Chondrocyte (in vitro differentiated cells): ENCODE measurements at places on chromosomes 7 and 10.

DNA sequence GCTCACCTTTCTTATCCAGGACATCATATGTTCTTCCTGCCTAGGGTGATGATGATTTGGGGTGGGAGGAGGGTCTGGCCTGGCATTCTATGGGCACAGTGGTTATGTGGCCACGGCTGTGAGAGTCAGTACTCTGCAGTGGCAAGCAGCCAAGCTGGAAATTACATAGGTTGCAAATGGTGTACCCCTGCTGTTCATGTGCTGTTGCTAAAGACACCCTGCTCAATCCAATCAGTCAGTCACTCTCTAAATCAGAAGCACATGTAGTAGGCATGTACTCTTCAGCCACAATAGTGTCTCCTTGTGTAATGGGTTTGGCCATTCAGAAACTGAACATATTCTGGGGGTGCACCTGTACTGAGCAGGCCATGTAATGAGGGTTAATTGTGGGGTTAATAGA, 449.1 kb upstream of the ANKRD30A start:
- DNase-seq: no peak

- DNase-seq: no peak
Measured at GRCh38 chr10:73406846-73407245, 7.0 kb downstream of the ANXA7 start.

- DNase-seq: no peak
Measured at GRCh38 chr7:7681936-7682329, 36.5 kb downstream of the RPA3 start.

DNA sequence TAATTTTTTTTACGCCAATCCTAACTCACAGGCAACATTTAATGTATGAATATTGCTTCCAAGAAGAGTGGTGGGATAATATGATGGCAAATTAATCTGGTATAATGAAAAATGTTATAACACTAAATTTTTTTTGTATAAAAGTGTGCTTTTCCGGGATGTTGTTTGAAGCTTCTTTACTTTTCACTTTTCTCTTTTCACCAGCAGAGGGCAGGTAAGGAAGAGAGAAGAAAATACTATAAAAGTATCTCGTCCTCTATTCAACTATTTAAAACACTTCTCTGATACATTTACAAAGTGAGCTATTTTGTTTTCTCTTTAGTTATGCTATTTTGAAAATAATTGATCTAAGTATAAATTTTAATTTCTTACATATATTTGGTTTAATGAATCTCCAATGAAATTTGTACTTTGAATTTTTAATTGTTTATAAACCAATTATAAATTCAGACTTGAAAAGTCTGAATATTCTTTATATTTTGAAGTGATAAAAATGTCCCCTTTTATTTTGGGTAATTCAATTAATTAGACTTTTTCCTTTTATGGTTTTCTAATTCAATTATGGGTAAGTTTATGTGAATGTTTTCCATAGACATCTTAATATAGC, 20.7 kb upstream of the CFTR start:
- DNase-seq: no peak

DNA sequence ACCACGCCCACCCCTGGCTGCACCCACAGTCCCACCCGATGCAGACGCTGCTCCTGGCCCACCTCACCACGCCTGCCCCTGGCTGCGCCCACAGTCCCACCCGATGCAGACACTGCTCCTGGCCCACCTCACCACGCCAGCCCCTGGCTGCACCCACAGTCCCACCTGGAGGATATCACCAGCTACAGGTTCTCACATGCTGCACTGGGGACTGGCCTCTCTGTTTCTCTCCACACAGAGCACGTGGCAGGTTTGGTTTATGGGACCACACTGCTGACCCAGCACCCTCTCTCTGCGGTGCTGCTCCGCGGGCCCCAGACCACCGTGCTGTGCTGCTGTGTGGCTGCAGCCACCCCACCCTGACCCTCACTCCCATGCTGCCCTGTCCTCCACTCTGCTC, 120.9 kb downstream of the VIPR2 start:
- DNase-seq: peak; percentile 78

GRCh38 chr10:88508796-88509195, 74.3 kb downstream of the RNLS start:
- DNase-seq: no peak

- no peak for DNase-seq
Measured at GRCh38 chr7:22730921-22731654, 4.1 kb downstream of the IL6 start.

- no peak for DNase-seq
Measured at GRCh38 chr10:11457336-11457735, 154.1 kb downstream of the USP6NL start.

- DNase-seq: no peak
Measured at GRCh38 chr10:15681076-15681475, 38.6 kb downstream of the ITGA8 start.

DNA sequence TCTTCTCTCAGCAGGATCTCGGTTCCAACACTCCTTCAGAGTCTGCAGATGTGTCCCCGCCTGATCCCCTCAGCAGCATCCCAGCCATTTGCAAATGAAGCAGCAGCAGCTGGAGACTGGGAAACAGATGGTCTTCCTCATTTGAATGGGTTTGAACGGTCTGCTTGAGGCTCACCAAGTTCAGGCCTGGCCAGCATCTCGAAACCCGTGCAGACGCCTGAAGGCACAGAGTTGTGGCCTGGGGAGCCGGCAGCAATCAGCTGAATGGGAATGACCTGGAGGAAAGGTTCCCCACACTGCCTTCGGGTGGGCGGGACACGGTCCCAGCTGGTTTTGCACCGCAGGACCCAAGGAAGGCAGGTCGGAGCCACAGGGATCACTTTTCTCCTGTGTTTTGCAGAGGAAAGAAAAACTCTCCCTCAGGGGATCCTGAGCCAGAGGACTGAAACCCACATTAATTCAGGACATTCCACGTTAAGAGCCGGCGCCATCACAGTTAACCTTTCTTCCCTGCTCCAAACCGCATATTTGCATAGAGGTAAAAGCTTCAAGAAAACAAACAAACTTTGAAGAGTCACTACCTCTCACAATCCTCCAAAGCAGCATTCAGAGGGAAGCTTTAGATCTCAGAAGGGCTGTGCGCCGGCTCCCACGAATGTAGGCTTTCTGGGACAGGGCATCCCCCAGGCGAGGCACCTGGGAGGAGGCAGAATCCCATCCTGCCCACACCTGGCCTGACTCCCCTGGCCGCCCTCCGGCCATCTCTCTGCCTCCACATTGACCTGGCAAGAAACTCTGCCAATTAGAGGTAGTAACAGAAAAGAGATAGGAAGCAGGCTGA, 17.7 kb downstream of the FGFR2 start:
- no peak for DNase-seq

DNA sequence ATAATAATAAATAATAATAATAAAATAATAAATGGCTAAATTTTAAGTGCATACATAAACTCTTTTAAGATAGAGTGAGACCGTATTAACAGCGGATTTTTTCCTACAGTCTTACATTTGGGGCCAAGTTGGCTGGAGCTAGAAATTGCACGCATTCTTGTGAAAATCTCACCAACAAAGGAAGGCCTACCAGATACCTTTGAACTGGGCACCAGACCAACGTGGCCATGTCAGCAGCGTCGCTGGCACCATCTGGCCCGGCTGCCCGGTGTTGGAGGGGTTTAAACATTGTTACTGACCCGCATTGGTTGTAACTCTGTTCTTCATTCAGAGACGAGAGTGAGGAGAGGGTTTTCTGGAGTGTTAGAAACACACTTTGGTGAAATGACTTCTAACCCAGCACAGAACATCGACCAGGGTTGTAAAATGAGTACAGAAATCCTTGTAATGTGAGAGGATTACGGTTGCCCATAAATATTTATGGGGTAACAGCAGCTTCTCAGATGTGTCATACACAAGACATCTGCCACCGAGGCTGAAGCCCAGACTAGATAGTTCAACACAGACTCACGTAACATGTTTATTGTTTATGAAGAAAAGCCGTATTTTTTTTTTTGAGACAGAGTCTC, 34.6 kb upstream of the UNCX start:
- DNase-seq: no peak

GRCh38 chr7:67604461-67605386, 608.1 kb downstream of the TYW1 start:
- DNase-seq: no peak

DNA sequence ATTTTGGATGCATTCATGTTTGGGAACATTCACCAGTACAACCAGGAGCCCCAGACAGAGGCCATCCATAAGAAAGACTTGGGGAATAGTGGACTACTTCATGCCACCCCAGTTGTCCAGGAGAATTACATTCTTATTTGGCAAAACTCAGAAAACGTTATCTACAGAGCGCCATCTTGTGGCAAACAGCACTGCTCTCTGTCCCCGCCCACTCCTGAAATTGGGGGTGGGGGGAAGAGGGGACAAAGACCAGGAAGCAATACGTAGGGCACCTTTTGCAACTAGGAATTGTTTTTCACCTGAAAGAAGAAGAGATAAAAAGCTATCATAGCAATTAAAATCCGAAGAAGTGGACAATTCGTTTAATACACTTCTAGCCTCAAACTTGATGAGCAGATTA, 134.6 kb upstream of the MGMT start:
- DNase-seq: no peak

- DNase-seq: peak; percentile 40
Measured at GRCh38 chr10:130745251-130745650, 566.3 kb downstream of the TCERG1L start.

- DNase-seq: no peak
Measured at GRCh38 chr10:130372866-130373265, 236.7 kb downstream of the GLRX3 start.

DNA sequence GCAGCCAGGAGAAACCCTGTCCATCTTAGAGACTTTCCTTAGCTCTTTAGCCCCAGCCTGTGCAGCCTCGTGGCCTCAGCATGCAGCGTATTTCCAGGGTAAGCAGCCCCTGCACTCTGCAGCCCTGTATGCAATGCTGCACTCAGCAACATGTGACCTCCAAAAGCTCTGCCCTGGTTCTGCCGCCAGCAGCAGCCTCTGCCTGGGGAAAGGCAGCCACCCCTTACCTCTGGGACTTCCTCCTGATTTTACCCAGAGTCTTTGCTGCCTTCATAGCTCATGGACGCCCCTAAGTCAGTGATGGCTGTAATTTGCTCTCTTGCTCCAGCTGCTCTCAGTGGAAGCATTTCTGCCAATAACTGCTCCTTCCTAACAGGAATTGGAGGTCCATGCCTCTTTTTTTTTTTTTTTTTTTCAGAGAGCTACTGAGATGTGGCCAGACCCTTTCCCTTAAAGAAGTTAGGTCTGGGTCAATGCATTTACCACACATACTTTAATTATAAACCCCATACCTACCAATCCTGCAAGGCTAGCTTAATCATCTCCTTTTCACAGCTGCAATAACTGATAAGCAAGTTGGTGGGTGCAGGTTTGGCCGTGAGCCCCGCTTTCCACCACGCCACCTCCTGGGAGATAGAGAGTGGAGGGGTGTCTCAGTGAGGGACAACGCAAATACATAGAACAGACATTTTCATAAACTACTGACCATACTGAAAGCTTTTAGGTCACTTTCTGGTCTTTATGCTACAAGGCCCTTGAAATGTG, 71.7 kb downstream of the RAMP3 start:
- no peak for DNase-seq

- DNase-seq: no peak
Measured at GRCh38 chr10:52673468-52673867, 99.1 kb downstream of the MBL2 start.

DNA sequence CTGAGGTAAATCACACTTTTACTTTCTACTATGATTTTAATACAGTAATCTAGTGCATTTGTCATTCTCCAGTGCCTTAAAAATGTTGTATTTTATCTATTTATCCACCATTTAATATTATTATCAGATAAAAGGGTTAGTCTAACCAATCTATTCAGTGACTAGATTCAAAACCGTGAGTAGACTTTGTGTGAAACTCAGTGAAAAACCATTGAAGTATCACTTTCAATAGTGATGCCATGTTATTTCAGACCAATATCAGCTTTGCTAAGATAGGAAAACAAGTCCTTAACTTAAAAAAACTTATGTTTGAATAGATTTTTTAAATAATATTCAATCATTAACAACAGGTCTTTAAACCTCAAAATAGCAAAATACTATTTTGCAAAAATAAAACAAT, 1628.7 kb downstream of the REEP3 start:
- DNase-seq: no peak

- DNase-seq: no peak
Measured at GRCh38 chr7:64947252-64948000, 43.4 kb downstream of the ZNF117 start.

GRCh38 chr7:139674752-139675126, 103.1 kb downstream of the HIPK2 start:
- no peak for DNase-seq

DNA sequence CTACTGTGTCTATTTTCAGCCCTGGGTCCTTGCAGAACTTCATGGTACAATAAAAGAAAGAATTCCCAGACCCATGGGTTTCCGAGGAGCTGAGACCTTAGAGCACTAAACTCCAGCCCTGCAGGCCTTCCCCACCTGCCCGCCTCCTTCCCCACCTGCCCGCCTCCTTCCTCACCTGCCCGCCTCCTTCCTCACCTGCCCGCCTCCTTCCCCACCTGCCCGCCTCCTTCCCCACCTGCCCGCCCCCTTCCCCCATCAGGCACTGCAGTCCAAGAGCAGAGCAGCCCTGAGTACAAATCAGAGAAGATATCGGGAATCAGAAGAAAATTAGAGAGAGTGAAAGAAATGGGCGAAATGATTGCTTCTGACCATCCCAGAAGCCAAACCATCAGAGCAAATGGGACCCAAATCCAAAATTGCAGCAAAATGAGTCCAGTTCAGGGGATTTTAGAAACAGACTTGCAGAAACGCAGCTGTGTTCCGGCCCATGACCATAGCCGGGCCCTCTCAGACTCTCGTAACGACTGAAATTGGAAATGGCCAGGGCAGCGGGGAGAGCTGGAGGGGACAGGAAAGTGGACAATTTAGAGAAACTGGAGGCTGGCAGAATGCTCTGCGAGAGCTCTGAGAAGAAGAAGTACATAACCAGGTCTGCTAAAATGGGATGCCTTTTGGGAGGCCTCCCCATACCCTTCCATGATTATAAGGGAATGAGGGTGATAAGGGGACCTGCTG, 568.4 kb downstream of the TCERG1L start:
- DNase-seq: peak; percentile 24

DNA sequence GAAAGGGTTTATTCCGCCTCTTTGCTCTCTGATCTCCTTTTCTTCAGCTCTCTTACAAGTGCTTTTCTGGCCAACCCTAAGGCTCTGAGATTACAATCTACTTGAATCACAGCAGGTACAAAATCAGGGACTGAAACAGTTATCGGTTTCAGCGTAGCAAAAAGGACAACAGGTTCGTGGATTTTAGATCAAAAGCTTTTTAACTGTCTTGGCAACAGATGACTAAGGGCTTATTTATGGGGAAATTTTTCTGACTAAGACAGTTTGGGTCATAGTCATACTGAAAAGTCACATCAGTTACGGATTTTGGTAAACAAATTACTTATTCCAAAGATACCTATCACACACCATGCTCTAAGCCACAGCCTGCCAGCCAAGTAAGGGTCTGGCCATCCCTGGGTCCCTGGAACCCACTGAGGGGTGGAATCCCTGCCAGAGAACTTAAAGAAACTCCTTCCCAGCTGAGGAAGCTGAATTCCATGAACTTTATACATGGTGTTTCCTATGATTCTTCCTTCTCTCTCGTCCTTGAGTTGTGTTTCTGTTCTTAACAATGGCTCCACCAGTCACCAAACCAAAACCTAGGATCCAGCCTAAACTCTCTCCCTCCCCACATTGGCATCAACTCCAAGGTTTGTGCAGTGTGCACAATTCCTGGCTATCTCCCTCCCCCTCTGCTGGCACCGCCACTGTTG, 169.3 kb downstream of the FAM107B start:
- no peak for DNase-seq

GRCh38 chr10:90193240-90193985, 492.0 kb downstream of the KIF20B start:
- no peak for DNase-seq
